Stimulated activated CD4-positive, alpha-beta T cell treated with anti-CD3 and anti-CD28 coated beads, Interleukin-12 subunit alpha, Interleukin-12 subunit beta, amount 100 ng/mL, for 24 hours (primary cell): ENCODE measurements at places on chromosomes 7 and 10.

DNA sequence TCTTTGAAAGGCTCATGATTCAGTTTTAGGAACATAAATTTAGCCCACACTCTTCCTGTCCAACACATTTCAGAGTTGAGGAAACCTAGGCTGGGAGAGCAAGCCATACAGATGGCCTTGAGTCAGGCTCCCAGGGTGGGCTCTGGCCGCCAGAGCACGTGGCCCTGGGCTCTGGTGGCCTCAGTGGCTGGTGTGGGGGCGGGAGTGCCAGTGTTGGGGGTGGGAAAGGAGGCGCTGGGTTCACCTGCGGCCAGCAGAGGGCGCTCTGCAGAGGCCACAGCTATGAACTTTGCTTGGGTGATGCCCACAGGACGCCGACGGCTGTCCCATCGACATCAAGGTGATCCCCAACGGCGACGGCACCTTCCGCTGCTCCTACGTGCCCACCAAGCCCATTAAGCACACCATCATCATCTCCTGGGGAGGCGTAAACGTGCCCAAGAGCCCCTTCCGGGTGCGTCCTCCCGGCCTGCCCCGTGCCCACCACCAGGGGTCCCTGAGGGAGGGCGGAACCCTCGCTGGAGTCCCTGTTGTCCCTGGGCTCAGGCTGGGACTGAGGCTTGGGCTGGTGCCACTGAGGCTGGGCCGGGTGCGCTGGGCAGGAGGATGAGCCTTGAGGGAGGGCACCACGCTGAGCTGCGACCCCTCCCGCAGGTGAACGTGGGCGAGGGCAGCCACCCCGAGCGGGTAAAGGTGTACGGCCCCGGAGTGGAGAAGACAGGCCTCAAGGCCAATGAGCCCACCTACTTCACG is 11.9 kb downstream of the FLNC start:
- DNase-seq = peak; percentile 55

GRCh38 chr7:143512488-143513340 is 35.0 kb downstream of the TAS2R41 start:
- no peak for DNase-seq

GRCh38 chr10:71246591-71247413 is 34.4 kb downstream of the UNC5B start:
- no peak for DNase-seq

- DNase-seq = no peak
Measured at GRCh38 chr10:58661336-58661735, 148.7 kb downstream of the BICC1 start.

GRCh38 chr10:120514035-120514620 is 57.1 kb downstream of the PLPP4 start:
- DNase-seq = no peak
